Activated T-helper 1 cell treated with anti-CD3 and anti-CD28 coated beads, Interleukin-2, amount 50 U/mL, for 16 hours (primary cell): ENCODE measurements at places on chromosomes 12 and 14.

DNA sequence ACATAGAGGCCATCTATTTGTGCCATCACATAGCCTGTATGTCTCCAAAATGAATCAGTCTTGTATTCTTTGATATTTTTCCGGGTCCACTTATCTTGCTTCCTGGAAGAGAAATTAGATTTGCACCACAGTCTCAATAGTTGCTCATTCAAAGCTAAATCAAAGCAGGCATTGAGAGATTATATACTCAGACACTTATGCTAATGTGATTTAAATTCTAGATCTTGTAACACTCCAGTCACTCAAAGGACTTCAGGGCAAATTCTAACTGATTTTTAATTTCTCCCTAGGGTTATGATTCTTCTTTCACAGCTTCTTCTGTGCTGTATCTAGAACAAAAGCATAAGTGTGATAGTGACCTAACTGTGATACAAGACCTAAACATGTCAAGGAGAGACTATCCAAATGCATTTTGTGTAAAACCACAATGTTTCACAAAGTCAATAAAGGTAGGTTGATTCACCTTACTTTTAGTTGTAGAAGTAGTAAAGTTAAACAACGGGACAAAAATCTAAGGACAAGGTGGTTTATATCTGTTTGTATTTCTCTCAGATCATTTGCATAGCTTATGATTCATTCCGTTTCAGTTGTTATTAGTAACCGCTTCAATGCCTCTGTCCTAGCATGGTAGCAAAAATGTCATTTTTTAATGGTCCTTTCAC, 26.8 kb downstream of the PLBD1 start:
- DNase-seq = no peak

DNA sequence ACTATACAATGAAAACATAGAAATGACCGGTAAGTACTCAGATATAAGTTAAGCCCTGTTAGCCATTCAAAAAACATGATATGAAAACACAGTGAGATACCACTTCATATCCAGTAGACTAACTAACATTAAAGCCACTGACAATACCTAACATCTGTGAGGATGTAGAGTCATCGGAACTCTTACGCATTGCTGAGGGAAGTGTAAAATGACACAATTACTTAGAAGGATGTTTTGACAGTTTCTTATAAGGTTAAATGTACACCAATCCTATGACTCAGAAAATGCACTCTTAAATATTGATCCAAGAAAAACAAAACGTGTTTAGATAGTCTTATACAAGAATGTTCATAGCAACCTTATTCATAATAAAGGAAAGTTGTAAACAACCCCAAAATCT, 782.9 kb downstream of the BCL11B start:
- no peak for DNase-seq

DNA sequence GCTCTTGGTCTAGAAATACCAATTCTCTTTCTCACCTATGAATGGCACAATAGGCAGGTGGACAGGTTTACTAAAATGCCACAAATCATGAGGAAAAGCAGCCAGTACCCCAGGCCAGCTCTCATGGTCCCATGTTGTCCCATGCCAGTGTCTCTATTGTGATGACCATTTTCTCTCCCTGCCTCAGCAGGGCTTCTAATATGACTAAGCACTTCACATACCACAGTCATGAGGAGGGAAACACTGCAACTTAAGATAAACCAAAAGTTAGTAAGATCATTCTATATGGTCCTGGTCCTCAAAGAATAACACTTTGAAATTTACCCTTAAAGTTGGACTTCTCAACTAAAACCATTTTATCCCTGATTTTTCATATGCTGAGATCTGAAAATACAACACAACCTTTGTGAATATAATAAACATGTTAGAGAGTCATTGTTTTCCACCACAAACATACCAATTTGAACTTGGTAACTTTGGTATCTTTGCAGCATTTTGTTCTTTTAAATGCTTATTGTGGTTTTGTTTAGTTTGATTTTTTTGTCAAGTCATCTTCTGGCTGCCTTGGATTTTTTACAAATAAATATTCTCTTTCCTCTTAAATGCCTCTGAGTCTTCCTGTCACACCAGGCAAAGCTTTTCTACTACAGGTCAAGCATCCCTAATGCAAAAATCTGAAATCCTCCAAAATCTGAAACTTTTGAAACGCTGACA, 3.6 kb downstream of the TTC5 start:
- no peak for DNase-seq

DNA sequence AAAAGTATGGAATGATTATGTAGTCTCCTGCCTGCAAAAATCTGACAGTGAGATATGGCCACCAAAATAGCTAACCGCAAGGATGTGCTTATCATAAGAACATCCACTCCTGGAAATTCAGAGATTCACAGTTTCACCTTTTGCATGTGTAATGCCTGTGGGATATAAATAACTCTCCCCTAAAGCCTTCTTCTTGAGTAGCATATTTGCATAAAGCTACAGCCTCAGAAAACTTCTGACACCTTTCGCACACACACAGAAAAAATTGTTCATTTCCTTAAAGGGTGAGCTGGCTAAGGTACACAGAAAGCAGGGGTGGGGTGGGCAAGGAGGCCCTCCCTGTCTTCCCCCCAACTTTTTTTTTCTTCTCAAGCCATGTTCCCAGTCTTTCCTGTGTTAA, 3.1 kb upstream of the IGF1 start:
- DNase-seq = no peak

DNA sequence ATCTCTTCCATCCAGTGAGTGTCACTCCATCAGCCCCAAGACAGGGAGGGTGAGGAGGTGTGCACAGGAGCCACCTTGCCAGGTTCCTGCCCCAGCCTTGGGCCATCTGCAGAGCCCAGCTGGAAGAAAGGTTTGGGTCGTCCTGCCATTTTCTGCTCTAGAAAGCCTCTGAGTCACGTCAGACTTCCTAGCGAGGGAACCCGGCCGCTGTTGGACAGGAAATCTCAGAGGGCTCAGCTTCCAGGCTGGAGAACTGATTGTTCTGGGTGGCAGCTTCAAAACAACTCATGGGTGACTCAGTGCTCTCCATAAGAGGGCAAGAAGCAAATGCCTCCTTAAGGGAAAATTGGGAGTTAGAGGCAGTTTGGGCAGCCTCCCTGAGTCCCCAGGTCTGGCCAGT, 16.6 kb downstream of the HIP1R start:
- DNase-seq = no peak

- DNase-seq = no peak
These were observed 6.4 kb upstream of the A2M start for GRCh38 chr12:9122091-9122609.

DNA sequence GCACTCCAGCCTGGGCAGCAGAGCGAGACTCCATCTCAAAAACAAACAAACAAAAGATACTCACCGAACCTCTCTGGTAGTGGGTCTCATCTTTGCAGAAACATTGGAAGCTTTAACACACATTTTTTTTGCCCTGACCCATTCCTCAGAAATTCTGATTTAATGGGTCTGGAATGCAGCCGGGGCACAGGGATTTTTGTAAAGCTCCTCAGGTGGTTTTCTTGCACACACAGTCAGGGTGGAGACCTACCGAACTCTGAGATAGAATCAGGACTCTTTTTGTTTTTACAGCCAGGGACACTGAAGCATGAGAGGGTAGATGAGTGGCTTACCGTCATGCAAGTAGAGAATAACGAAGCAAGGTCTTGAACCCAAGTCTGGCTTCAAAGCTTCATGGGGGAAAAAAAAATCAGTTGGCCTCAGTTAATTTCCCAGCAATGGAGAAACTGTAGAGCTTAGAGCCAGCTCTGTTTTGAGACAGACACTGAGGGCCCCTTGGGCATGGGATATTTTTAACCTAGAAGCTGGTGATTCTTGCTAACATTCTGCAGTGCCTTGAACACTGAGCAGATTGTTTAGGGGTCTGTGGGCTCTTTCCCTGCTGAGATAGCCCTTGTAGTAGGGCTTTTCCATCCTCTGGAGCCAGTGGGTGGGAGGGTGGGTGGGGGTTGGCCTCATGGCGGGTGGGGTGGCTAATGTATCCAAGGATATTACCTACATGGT, 4.8 kb downstream of the RNU4-2 start:
- DNase-seq = no peak

DNA sequence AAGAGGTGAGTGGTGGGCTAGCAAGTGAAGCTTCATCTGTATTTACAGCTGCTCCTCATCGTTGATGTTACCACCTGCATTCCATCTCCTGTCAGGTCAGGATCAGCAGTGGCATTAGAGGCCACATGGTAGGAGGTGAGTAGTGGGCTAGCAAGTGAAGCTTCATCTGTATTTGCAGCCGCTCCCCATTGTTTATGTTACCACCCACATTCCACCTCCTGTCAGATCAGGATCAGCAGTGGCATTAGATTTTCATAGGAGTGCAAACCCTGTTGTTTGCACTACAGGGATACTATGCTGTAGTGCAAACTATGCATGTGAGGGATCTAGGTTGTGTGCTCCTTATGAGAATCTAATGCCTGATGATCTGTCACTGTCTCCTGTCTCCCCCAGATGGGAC, 519.1 kb downstream of the GLT1D1 start:
- no peak for DNase-seq

DNA sequence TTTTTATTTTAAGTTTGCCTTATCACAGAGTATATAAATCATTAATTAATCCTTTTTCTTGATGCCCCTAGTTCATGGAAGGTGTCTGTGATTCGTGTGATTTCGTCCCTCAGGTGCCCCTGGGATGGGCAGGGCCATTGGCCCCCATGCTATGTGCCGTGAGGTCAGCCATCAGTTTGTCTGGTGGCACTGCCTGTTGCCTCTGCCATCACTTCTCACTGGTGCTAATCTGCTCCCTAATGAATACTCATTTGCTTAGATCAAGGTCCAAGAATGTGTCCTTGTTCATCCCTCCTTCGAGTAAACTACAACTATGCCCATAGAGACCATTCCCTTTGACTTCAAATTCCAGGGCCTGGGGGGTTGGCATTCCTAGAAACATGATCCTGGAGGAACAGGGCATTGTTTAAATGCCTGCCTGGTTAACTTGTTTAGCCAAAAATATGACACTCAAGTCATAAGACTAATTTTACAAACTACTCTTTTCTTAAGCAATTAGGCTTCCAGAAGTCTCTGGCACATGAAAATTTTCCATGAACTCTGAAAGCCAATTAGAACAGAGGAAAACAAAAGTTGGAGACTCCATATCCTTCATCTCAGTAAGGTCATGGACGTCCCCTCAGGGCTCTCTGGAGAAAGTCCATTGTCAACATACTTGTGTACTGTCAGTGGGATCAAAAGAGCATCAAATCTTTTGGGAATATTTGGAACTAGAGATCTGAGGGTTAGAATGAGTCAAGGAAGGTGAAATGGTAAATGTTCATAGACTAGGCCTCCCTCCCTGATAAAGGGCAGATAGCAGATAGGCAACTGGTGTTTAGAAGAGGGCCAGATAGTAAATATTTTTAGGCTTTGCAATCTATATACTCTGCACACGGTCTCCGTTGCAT, 90.9 kb upstream of the PLXNC1 start:
- no peak for DNase-seq

DNA sequence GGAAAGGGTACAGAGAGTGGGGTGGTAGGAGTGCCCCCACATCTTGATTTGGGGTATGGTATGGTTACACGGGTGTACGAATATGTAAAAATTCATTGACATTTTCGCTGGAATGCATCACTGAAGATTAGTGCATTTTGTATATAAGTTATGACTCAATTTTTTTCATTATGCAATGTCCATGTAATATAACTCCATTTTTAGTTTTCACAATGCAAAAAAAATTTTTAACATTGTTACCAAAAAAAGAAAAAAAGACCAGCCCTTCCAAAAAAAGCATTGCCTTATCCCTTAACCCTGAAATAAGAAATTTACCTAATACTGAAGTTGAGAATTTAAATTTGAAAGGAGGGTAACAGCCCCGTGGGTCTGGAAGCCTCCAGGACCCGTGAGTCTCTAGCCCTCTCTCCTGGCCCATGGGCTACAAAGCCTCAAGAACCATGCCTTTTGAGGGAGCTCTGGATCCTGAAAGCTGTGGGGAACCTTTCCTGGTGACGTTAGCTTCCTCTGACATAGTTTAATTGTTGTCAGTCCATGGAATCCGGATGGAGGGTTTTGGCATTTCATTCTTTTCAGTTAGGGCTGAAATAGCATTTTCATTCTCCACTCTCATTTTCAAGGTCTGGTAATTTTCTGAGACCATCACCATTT, 55.6 kb upstream of the ACTN1 start:
- DNase-seq = no peak

DNA sequence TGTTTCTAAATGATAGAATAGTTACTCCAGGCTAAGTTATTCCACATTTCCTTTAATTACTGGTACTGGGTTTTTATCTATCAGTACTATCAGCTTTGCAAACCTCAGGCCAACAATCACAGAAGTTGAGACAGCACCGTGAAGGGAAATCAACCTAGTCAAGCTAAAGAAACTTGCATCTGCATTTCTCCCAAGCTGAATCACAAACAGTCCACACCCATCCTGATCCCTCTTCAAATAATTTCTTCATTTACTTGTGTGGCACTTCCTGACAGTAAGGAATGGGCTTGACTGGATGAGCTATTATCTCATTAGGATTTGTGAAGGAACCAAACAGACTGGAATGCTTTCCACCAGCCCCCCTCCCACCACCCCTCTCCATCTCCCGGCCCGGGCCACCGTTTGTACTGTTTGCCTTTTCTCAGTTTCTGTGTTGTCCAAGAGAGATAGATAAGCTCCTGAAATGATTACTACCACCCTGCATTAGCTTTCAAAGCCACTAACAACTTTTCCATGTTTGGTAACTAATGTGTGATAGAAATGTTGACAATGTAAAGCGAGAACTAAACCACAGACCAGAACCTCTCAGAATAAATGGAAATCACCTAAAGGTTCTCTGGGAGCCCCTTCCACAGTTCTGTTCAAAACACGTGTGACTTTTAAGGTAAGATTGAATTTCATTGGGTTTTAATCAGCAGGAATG, 236.3 kb downstream of the SLC25A21 start:
- no peak for DNase-seq

GRCh38 chr12:90999966-91000365, 4.8 kb downstream of the EPYC start:
- no peak for DNase-seq

DNA sequence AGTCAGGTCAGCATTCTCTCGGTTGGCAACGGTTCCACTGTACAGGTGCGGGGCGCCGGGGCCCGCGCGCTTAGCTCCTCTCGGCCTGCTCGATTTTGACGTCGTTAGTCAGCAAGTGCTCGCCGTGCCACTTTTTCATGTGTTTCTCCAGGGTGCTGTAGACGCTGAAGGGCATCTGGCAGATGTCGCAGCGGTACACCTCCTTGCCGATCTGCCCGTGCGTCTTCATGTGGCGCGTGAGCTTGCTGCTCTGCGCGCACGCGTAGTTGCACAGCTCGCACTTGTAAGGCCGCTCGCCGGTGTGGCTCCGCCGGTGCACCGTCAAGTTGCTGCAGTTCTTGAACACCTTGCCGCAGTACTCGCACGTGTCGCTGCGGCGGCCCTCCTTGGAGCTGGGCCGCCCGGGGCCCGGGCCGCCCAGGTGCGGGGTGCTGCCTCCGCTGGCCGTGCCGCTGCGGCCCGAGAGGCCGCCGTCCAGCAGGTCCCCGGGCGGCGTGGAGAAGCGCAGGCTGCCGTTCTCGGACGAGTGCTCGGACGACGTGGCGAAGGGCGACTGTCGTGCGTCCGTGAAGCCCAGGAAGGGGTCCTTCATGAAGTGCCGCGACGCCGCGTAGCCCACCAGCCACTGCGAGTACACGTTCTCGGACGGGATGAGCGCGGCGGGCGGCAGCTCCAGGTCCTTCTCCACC, 97.8 kb downstream of the BCL11B start:
- DNase-seq = no peak

GRCh38 chr14:99350751-99351150, 78.8 kb upstream of the BCL11B start:
- no peak for DNase-seq
